ENCODE measurements at places on chromosomes 3 and 15. TPM values are rescaled to one million over a fixed set of nuclear protein-coding genes. Genes with fewer than 3 reads are reported as not detected.

Gene TEX55
- not detected for total RNA-seq

Gene CYP8B1
- not detected for total RNA-seq

Gene CPA3
- not detected for total RNA-seq

DNA sequence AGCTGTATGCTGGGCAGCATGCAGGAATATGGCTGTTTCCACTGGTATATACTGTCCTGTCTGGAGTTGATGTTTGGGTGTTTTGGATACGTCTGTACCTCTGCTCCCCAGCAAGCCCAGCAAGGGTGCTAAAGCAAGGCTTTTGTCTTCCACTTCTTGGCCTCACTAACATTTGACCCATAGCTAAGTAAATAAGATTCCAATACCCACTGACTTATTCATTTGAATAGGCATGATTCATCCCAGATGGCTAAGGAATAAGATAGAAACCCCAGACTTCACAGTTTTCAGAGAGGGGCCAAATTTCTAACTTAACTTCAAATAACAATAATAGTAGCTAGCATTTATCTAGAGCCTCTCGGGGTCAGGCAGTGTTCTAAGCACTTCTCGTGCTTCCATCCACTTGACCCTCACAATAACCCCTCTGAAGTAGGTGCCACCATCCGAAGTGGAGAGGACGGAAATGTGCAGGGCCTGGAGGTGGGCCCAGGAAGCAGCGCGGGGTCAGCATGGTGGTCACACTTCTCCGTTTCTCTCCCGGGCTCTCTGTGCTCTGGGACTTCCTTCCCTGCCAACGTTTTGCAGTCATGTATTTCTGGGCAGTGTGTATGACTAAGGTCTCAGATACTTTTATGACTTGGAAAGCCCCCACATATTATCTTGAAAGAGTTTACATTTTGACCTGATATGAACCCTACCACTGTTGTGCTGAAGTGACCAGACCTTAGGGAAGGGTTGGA, 39.3 kb downstream of the LRRK1 start:
- DNase-seq, result no peak

DNA sequence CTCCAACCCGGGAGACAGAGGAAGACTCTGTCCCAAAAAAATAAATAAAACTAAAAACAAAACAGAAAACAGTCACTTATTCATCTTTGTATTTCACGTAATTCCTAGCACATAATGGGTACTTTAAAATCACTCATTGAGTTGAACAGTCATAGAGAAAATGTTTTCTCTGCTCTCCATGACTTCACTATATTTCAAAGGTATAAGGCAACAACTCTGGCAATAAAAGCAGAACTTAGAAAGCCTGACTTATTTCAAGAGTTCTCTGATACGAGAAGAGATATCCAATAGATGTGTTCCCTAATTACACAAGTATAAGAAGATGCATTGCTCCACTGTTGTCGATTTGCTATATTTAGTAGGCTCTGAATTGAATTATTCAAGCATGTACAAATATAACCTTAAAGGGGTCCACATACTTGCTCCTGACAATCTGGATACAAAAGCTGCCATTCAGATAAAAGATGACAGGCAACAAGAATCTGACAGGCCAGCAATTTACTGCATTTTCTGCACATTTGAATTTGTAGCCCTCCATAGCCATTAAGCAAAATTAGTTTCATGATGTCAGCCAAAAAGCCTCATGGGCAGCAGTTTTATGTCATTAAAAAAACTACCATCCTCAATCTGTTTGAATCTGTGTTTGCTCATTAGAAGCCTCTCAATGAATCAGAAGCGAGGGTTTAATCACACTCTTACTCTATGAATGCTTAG, 47.9 kb downstream of the PEAK1 start:
- no peak for DNase-seq

DNA sequence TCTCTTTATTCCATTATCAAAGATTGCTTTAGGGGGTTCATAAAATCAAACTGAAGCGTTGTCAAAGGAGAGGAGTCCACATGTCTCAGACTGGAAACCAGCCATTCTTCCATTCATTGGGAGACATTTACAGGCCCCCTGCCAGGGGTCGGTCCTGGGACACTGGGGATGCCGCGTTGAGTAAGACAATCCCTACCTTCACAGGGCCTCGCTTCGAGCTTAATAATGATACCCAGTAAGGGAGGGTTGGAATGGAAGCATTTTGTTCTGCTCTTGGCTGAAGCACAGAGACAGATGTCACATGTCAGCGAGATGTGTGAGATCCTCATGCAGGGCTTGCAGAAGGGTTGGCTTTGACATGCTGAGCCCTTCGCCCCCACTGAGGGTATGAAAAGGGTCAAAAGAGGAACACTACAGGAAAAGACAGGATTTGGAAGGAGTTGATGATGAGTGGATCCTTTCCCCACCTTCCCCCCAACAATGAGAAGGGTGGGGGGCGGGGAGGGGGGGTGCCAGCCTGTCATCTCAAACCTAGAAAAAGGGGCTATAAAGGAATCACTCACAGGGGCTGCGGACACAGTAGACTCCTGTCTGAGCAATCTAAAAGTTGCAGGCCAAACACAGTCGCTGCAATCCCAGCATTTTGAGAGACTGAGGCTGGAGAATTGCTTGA, 25.6 kb upstream of the ARL8B start:
- peak; percentile 28 for DNase-seq

- DNase-seq, result no peak
Measured at GRCh38 chr3:37053753-37054152, 60.4 kb downstream of the MLH1 start.

DNA sequence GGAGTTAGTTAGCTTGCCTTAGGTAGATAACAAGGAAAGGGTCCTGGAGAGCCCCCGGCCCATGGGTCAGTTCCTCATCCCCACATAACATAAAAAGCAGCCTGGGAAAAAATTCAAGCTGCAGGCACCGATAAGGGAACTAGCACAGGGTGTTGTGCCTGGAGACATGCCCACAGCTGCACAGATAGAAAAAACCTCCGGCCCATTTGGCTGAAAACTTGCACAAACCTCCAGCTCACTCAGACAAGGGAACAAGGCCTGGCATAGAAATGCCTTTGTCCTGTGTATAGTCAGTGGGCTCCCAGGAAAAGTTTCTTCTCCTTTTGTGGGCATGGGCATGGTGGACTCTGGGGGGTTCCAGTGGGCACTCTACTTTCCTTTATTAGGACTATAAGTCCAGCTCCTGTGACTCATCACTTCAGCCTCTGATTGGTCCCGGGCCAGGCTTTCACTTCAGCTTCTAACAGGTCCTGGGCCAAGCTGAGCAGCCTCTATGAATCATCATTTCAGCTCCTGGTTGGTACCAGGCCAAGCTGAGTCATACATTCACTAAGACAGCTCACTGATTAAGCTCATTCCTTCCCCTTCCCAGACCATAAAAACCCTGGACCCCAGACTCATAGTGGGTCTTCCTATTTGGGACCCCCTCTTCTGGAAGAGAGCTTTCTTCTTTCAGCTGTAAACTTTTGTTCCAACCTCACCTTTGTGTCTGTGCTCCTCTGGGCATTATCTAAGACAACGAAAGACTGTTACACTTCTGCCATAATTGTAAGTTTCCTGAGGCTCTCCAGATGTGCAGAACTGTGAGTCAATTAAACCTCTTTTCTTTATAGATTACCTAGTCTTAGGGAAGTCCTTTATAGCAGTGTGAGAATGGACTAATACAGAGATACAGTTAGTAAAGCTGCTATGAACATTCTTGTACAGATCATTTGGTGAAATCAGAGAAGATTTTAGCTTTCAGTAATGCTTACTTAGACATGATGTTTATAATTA, 348.0 kb upstream of the DPPA4 start:
- DNase-seq, result no peak

- DNase-seq, result no peak
Measured at GRCh38 chr3:71511037-71511436, 72.5 kb downstream of the FOXP1 start.

DNA sequence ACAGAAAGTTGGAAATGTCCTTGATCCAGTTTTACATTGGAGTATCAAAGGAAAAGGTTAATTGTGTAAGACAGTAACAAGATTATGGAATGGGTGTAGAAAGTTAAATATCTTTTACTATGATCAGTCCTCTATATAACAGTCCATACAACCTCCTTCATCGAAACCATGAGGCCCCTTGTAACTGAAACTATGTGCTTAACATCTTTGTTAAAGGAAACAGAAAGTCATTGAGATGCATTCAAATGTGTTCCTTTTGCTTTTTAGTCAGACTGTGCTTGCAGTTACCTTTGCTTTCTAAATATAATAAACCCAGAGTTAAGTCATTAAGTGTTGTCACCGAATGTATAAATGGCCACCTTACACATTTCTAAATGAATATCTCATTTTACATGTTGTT, 1298.5 kb downstream of the ROBO2 start:
- no peak for DNase-seq

DNA sequence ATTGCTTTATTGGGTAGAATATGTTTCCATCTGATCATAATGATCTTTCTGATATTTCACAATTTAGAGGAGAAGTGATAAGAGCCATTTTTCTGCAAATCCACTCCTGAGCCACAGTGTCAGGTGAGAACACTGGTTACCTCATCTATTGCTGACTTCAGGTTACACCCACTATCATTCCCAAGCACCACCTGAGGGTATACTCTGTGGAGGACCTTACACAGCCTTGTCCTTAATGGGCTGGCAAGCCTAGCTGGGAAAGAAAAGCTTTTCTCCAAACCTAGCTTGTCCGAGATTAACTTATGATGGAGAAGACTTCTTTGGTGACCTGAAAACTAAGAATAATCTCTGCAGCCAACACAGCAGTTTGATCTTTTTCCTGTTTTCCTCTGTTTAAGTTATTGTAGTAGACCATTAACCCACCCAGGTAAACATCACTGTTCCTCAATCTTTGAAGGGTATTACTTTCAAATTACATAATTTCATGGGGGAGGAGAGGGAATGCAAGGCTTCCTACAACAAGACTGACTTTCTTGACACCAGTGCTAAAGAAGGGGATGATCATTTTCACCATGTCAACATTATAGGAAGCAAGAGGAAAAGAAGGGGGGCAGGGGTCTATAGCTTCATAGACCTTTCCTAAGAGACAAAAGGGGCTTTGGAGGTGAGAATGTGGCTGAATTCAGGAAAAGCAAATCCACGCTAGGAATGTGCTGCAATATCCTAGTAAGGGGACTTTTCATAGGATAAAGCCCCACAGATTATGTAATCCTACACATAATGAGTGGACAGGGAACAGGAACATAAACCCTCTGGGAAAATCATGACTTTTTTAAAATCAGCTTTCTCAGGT, 1.7 kb downstream of the NCEH1 start:
- DNase-seq, result no peak

- no peak for DNase-seq
Measured at GRCh38 chr3:148605521-148605920, 92.2 kb upstream of the AGTR1 start.

DNA sequence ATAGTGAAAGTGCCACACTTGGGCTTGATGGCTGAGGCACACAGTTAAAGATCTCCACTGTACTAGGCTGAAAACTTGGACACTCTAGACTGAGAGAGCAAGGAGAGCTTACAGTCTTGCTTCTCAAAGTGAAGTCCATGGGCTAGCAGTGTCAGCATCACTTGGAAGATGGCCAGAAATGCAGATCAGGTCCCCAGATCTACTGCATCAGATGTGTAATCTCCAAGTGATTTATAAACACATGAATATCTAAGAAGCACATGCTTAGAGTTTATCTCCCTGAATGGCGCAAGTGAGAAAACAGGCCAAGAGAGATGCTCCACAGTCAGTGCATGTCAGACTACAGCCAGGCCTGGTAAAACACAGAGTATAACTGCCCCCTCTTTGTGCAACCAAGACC, 308.6 kb downstream of the CLSTN2 start:
- DNase-seq, result no peak

GRCh38 chr3:154884952-154885351, 195.2 kb upstream of the MME start:
- no peak for DNase-seq

GRCh38 chr15:82995938-82996337, 9.9 kb downstream of the RAMAC start:
- DNase-seq, result no peak

DNA sequence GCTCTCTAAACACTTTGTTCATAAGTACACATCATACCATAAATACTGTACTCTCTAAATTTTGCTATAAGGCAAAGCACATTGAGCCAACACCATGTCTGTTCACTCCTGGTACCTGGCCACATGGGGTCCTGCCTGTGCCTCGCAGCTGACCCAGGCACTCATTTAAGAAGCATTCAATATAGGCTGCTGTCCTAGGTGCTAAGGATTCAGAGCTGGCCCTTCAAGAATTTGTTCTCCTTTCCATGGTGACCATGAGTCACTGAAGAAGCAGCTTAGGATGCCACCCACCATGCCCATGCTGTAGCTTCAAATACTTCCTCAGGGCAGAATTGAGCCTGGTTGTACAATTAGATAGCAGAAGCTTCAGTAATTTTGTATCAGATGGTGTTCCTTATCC, 119.2 kb upstream of the ZBED2 start:
- DNase-seq, result peak; percentile 37

DNA sequence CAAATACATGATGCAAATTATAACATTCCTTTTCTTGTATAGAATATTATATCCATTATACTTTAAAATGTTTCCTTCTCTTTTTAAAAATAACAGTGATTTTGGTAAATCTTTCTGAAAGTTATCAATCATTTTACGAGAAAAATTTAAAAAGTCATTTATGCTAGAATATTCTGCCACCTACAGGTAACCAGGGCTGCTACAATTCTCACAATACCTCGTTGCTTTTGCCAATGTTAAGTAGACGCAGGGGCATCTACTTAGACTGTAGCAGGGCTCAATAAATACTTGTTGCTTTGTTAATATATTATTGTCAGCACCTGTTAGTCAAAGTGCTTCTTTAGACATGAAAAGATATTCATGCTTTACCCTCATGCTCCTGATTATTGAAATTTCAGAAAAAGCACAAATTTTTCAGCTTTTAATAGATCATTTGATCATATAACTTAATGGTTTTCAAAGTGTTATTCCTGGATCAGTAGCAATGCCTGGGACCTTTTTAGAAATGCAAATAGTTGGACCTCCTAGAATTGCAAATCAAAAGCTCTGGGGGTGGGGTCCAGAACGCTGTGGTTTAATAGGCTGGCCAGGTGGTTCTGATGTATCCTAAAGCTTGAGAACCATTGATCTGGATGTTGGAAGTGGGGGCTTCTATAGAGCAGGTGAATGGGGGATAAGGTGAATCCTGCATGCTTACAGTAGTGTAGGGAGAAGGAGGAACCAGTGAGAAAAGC, 223.6 kb upstream of the PDZRN3 start:
- DNase-seq, result peak; percentile 13

- DNase-seq, result peak; percentile 80
Measured at GRCh38 chr15:48963524-48964113, at the start of gene SHC4. Gene SHC4 (minus strand): TSS chr15:48963919. CDS start chr15:48963015, 904 bp downstream.

DNA sequence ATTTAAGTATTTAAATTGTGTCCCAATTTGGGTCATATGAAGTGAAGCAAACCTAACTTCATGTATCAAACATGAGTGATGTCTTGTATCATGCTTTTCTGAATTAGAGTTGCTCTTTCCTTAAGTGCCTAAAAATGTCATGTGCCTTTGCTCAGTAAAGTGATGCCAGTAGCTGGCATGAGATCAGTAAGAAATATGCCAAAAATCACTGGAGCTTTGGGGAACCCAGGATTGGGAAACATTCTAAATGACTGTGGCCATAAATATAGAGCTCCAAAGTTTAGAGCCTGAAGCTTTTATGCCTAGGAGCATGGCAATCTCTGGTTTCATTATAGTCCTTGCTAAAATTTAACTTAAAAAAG, 33.8 kb downstream of the RBMS3 start:
- no peak for DNase-seq

- DNase-seq, result no peak
Measured at GRCh38 chr15:70151462-70151861, 53.7 kb upstream of the TLE3 start.

- DNase-seq, result no peak
Measured at GRCh38 chr3:103672346-103672745, 1237.5 kb downstream of the ZPLD1 start.

- no peak for DNase-seq
Measured at GRCh38 chr3:154022606-154023005, 98.6 kb upstream of the ARHGEF26 start.
